ENCODE measurements at places on chromosomes 5 and 9.
A peak's percentile ranks its signal among the peaks of the same experiment; 100 is the strongest.

DNA sequence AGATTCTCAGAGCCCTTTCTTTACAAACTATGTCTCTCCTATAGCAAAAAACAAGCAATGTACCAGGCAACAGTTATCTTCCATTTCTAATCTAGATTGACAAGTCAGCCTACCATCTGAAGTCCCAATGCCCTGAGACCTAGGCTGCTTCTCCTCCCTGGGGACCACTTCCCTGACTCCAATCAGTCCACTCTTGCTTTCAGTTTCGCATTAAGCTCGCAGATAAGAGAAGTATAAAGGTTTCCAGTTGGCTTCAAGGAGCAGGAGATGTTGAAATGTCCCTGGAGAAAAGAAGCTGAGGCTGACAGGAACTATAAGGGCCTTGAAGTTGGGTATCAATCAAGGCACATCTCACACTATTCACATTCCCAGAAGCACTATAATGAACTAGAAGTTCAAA lies 32.3 kb downstream of the ERP44 start:
- DNase-seq, result no peak

DNA sequence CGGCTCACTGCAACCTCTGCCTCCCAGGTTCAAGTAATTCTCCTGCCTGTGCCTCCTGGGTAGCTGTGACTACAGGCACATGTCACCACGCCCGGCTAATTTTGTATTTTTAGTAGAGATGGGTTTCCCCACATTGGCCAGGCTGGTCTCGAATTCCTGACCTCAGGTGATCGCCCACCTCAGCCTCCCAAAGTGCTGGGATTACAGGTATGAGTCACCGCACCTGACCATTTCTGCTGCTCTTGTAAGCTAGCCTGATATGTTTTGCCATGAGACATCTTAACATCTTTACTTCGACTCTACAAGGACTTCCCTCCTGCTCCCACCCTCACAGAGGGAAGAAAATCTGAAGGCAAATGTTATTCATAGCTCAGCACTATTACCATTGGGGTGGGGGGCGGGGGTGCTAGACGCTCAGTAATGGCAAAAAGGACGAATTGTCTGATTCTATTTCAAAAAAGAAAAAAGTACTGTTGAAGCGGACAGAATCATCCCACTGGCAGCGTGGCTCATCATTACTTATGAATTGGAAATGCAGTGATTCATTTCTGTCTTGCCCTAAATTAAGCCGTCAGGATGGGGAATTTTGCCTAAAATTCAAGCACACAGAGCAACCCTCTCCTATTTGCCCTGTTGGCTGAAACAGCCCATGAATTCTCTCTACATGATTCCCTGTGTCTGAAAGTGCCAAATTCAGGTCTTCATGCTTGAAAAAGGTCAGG lies 46.4 kb upstream of the WWC1 start:
- no peak for DNase-seq

GRCh38 chr9:32501868-32502267 lies 24.1 kb downstream of the RIGI start:
- no peak for DNase-seq

GRCh38 chr9:134502809-134503211 lies 138.8 kb upstream of the COL5A1 start:
- no peak for DNase-seq

DNA sequence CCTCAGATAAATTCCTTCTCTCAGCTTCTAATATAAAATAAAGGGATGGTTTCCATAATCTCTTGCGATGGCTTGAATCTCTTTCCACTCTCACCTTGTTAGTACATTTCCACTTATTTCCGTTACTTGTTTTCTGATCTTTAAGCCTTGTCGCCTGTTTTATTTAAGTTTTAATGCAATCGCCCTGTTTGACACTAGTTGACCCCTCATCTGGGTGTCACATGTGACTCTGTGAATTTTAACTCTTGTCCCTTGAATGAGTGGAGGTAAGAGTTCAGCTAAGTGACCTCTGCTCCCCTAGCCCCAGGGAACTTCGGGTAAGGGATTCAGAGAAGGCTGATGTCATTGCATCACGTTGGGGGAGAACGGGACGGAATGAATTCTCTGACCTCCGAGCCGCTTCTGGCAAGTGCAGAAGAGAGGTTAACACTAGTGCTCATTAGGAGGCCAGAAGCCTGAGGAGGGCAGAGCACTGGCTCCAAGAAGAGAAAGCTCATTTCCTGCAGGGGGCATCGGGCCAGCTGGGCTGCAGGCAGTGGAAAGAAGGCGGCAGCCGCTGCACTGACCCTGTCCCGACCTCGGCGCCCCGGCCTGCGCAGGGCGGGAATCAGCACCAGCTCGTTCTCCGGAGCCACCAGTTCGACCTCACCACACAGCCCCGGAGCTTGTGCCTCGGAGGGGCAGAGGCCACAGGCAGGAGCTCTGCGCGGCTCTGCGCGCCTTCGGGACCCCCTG lies 569 bp downstream of the HINT2 start:
- DNase-seq, result peak; percentile 18

- DNase-seq, result no peak
Observed at GRCh38 chr9:113577525-113578261, 114.2 kb downstream of the RGS3 start.

DNA sequence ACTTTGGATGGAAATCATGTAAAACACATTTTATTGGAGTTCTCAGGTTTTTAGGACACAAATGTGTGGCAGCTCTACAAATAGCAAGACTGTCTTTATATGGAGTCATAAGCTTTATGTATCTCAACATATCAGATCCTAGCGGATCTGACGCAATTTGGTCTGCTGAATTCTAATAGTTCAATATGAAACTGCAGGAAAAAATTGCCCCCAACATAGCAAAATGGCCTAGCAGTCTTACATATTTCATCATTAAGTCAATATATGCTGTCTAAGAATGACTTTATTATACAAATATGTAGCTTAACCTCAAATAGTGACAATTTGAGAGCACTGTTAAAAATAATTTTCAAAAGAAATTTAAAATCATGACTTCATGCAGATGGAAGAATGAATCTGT lies 244.3 kb downstream of the TAF11L14 start:
- no peak for DNase-seq

DNA sequence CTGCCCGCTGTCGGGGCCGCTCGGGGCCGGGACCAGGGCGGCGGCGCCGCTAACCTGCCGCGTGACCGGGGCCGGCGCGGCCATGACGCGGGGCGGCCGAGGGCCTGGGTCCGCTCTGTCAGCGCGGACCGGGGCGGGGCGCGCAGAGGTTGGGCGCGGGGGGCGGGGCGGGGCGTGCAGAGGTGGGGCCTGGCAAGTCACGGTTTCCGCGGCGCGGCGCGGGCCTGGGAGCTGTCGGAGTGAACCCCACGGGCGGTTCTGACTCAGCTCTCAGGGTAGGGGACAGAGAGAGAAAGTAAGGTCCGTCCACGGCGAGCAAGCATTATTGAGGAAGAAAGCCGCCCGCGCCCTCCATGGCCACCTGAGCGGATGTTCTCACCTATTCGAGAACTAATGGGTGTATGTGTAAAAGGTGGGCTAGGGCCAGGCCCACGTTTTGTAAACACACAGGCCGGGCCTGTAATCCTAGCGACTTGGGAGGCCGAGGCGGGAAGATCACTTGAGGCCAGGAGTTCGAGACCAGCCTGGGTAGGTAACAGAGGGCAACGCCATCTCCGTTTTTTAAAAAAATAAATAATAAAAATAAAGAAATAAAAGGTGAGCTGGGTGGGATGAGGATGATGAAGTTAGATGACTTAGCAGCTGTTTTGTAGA lies at the start of gene PRXL2C:
Gene PRXL2C, minus strand, starts transcription at position 120 of the 654 bp plus-strand sequence. Its CDS starts 36 bp downstream, at position 84.
- DNase-seq, result peak; percentile 82

- no peak for DNase-seq
Observed at GRCh38 chr5:168407211-168407610, 79.1 kb upstream of the RARS1 start.

GRCh38 chr5:144566747-144567420 lies 396.2 kb downstream of the KCTD16 start:
- no peak for DNase-seq

GRCh38 chr9:95116808-95117204 lies 200.7 kb downstream of the FANCC start:
- no peak for DNase-seq

DNA sequence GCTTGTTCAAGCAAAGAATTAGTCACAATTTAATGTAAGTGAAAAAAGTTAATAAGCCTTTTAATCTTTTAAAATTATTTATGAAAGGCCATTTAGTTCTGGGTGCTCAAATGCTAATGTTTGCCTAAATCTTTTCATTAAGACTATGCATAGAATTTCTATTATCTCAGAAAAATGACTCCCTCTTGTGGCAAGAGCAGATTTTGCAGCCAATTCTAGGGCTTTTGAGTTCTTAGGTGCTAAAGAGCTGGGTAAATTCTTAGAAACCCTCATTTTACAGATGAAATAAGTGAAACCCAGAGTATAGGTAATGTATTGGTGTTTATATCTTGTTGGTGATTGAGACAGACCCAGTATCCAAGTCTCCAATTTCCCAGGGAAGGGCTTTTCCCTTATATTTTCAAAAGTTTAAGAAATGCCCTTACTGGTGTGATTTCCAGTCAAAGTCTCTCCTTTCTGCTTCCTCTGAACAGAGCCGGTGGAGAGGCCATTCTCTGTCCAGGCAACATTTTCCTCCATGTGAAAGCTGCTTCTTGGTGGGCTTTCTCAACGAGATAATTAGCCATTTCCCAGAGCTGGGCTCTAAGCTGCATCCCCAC lies 24.1 kb upstream of the PCSK5 start:
- DNase-seq, result no peak

- DNase-seq, result peak; percentile 46
Observed at GRCh38 chr9:133403766-133404453, 13.9 kb downstream of the REXO4 start.

- DNase-seq, result no peak
Observed at GRCh38 chr9:91689006-91689405, 261.0 kb downstream of the ROR2 start.

DNA sequence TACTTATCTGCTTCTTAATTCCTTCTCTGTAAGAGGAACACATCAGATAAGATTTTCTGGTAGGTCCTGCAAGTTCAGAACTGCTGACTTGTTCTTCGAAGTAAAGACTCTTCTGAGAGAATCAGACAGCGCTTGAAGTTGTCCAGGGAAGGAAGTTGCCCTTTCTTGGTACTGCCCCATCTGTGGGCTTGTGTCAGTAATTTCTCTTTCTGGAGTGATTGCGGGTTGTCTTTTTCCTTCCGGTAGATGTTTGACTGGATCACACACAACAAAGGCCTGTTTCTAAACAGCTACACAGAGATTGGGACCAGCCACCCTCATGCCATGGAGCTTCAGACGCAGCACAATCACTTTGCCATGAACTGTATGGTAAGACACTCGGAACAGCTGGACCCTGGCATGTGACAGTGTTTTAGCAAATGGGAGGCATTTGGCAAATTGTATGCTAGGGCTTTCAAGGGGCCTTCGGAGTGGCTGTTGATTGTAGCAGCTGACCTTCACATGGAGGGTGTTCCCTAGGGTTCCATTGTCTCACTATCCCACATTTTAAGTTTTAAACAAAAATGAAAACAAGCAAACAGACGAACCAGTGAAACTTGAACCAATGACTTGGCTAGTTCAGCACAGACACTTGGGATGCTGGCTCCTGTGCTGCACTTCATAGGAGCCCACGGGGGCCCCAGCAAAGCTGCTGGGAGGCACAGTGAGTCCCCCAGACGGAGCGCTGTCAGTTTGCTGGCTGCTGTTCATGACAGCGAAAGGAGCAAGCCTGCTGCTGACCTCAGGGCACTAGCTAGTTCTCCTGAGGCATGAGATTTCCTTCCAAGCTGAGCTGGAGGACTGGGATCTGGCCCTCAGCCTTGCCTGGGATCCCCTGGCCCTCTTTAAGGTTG lies 149.9 kb downstream of the TRIO start:
- no peak for DNase-seq

DNA sequence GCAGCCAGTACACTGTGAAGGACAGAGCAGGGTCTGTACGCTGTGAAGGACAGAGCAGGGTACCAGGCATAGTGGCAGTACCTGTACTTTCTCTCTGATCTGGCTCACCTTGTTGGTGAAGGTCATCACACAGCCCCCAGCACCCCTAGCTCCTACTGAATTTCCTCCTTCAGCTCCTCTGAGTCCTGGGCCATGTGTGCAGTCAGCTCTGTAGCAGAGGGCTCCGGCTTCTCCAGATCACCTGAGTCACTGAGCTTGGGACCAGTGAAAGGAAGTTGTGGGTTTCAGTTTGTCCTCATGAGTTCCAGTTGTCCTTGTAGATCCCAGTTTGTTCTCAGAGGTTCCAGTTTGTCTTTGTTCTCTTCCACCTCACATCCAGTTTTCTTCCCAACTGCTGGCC lies 5.5 kb downstream of the NUDT2 start:
- DNase-seq, result no peak

DNA sequence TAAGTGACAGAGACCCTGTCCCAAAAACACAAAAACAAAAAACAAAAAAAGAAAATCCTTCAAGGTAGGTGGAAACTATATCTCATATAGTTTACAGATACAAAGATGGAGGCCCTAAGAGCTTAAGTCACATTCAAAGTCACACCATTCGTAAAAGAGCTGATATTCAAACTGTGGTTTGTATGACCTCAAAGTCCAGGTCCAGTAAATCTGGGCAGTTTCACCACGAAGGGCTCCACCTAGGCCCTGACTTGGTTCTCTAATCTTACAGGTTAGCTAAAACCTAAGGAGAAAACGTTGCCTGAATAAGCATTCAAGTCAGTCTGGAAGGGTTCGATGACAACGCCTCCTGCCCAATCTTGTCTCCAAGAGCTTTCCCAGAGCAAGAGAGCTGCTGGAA lies 44.1 kb downstream of the SUSD1 start:
- no peak for DNase-seq

DNA sequence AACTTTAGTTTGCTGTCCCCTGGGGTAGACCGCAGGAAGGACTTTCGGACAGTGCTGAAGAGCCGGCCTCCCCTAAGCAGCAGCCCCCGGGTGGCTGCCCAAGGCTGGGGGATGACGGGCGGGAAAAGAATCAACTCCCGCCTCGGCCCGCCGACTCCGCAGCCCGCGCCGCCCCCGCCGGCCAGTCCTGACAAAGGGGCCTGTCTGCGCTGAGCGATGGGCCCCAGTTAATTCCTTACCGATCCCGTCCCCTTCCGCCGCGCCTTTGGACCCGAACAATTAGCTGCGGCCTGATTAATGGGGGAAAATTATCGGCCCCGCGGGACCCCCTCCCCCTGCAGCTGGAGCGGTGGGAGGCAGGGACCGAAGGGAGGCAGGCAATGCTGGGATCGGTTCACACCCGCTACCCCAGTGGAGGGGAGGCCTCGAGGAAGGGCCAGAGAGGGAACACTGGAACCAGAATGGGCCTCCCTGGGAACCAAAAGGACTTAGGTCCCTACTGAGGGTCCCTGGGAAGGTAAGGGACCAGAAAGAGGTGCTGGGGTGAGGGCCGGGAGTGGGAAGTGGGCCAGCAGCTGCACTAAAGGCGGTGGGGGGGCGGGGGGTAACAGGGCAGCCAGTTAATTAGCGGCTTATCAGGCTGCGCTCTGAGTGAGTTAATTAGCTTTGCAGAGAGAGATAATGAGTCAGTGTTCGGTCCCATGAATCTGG lies 4.2 kb downstream of the ARID3C start:
- DNase-seq, result no peak

- DNase-seq, result no peak
Observed at GRCh38 chr5:76041863-76042262, 41.3 kb upstream of the SV2C start.

- DNase-seq, result no peak
Observed at GRCh38 chr9:114280636-114281472, 42.0 kb upstream of the ORM1 start.

All from stimulated activated CD4-positive, alpha-beta T cell treated with anti-CD3 and anti-CD28 coated beads, Interleukin-4, amount 100 ng/mL, for 48 hours (primary cell).